GOT3 (cell line): ENCODE measurements at places on chromosomes 4 and X.

DNA sequence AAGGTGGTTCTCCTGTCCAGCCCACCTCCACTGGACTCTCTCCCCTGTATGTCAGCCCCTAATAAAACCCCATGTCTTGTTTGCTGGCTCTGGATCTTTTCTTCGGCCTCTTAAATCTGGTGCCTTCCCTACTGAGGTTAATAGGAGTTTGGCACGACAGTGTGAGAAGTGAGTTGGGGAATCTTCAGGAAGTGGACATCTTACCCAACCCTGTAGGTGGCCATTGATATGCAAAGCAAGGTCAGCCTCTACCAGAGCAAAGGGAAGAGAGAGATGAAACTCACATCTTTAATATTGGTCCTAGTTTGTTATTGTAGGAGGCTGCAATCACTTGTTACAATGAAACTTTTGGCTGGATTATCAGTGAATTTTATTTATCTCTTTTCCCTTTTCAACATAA lies 111.7 kb downstream of the CHRDL1 start:
- no peak for DNase-seq

GRCh38 chr4:142660728-142661127 lies 185.4 kb downstream of the INPP4B start:
- DNase-seq = no peak

DNA sequence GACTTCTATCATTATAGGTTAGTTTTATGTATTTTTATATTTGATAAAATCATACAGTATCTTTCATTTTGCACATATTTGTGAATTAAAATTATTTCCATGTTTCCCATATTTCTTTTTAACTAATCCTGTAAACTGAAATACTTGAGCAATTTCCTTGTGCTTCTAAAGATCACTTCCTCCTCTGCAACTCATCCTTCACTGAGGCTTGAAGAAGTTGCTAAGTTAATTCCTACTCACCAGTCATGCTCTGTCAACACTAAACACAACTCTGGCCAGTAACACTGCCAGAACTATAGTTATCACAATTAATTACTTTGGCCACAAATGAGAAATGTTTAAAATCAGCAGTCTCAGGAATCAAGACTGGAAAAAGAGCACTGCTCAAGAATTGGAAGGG lies 6.7 kb downstream of the SPATA4 start:
- DNase-seq = no peak

DNA sequence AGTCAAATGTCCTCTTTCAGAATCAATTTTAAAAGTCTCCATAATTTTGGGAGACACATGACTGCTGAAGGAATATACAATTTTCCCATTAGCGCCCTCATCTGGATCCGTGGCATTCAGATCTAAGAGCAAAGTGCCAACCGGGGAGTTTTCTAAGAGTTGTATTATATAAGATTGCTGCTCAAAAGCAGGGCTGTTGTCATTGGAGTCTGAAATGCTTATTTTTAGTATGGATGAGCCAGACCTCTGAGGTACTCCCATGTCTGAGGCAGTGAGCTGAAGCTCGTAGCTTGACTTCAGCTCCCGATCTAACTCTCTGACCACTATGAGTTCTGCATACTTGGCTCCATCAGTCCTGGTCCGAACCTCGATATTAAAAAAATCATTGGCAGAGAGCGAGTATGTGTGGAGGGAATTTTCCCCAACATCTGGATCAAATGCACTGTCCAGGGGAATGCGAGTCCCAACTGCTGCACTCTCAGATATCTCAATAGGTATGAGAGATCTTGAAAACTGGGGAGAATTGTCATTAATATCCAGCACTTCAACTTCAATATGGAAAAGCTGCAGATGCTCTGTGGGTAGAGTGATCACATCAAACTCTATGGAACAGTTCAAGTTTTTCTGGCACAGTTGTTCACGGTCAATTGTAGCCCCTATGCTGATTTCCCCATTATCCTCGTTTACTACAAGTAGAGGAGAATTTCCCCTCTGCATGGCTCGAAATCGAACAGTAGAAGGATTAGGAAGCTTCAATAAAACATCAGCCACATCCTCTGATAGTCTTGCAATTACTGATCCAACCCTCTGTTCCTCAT lies 917 bp downstream of the PCDH18 start:
- DNase-seq = no peak

DNA sequence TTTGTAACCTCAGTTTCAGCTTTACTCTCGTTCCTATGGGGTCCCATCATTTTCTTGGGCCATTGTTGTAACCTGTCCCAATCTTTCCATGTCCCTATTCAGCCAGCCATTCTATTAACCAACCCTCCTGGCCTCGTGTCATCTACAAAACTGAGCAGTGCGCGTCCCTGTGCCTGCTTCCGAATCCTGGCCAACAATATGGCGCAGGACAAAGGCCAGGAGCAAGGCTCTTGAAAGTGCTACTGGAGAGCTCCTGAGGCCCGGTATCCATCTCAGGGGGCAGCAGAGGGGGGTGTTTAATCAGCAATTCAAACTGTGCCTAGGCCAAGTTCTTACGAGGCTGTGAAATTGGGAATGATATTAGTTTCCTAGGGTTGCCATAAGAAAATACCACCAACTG lies 41.2 kb upstream of the APLN start:
- DNase-seq = no peak

DNA sequence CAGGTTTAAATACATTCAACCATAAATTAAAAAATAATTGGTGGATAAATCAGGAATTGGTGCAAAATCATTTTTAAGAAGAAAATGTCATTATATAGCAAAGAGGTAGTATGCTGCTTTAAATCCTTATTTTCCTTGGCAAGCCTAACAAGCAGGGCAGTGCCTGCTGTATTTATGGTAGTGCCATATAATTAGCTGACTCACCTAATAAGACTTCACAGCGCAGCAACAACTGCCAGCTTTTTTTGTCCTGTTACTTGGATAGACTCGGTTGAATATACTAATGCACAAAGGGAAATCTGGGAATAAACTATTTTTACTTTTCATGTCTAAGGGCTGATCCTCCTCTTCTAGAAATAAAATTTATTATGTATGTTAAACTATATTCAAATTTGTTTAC lies 99.1 kb downstream of the SNCA start:
- DNase-seq = no peak

DNA sequence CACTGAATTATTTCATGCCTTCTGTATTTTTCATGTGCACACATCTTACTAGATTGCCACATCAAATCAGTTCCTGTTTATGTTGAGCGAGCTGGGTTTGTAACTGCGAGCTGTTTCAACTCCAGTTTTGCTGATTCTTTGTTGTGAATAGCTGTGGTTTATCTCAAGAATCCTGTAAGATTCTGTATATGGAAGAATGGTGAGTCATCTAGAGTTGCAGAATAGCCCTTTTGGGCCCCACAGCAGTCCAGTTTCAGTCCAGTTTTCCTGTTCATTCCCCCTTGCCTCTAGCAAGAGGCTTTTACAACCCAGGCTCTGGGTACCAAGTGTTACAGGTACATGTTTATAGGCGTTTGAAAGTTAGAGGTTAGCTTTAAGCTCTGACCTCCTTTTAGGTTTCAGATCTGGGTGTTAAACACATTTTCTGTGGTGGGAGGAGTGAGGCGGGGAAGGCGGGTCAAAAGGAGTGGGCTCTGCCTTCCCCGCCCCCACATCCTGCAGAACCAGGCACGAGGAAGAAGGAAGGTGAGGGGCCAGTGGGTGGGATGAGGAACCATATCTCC lies 32.7 kb downstream of the TBC1D14 start:
- no peak for DNase-seq

GRCh38 chrX:78708262-78708661 lies 39.3 kb upstream of the LPAR4 start:
- DNase-seq = no peak

GRCh38 chrX:39542316-39542715 lies 555.4 kb downstream of the BCOR start:
- DNase-seq = no peak

DNA sequence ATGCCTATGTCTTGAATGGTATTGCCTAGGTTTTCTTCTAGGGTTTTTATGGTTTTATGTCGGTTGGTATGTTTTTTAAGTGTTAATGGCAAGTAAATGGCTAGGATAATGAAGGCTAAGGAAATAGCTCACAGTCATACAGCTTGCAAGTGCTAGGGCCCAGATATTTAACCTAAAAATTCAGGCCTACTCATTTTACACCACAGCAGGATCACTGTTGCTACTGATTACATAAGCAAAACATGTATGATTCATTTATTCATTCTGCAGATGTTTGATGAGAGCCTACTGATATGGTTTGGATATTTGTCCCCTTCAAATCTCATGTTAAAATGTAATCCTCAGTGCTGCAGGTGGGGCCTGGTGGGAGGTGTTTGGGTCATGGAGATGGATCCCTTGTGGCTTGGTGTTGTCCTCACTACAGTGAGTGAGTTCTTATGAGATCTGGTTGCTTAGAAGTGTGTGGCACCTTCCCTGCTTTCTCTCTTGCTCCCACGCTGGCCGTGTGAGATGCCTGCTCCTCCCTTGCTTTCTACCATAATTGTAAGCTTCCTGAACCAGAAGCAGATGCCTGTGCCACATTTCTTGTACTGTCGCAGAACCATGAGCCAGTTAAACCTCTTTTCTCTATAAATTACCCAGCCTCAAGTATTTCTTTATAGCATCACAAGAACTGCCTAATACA lies 175.5 kb downstream of the MAPK10 start:
- no peak for DNase-seq

DNA sequence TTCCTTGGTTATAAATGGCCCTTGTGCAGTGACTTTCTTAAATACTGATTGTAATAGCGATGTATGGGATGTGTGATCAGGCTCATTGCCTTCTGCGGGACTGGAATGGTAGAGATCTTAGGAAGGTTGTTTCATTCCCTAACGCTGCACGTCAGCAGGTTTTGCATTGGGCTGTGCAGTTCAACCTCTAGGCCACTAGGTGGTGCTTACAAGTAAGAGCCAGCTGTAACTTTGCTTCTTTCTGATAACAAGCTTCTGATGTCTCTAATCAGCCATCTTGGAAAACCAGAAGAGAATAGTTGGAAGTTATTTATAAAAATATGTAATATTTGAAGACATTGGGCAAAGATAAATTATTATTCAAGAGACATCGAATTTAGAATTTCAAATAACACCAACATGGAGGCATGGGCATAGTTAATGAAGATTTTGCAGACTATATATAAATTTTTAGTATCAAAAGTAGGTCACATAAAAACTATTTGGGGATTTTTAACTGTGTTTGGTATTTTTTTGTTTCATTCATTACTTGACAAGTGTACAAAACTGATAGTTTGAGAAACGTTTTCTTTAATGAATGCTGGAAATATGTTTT lies 339.7 kb upstream of the PCDH7 start:
- no peak for DNase-seq

GRCh38 chr4:145613566-145614232 lies 5.5 kb upstream of the MMAA start:
- no peak for DNase-seq

DNA sequence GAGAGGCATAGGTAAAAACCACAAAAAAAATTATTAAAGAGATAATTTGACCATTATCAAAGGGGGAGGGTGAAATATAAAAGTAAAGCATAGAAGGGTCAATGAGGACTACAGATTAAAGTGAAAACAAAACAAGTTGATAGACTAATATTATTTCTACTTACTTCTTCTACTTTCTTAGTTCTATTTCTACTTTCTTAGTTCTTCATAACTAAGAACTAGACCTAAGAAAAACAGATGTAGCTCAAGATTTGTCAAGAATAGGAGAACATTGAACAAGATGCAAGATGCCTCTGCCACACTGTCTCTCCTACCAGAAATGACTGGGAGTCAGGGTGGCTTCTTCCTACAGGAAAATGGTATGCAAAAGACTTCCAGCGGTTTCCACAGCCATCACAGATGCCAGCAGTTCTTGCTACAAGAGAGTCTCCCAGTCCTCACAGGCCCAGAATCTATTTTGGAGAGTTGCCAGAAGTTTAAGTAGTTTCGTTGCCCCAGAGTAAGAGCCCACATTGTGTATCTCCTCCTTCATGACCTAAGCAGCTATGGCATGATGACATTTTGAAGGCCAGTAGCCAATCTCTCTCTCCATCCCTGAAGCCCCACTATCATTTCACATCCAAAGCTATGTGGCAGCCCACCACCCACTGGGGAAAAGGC lies 42.9 kb upstream of the DDX60 start:
- DNase-seq = no peak

DNA sequence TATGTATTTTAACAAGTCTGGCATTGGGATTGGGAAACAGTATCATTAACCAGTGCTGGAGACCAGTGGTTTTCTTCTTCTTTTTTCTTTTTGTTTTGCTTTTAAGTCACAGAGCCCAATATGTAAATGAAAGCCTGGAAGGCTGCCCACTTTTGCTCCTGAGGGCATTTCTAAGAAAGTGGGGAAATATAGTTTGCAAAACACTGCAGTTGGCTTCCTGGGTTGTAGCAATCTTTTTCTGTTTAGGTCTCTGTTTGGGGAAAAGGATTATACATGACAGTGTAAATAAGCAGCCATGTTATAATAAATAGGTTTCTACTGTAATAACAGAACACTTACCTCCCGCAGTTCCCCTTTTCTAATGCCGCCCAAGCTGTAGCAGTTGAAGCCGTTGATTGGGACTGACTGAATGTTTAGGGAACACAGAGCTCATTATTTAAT lies 105.5 kb downstream of the TMEM164 start:
- no peak for DNase-seq

- no peak for DNase-seq
Observed at GRCh38 chrX:24963823-24964222, 51.9 kb downstream of the ARX start.

- DNase-seq = no peak
Observed at GRCh38 chr4:183139058-183139750, 40.1 kb downstream of the WWC2 start.

GRCh38 chr4:26217961-26218676 lies 102.7 kb upstream of the RBPJ start:
- DNase-seq = no peak

DNA sequence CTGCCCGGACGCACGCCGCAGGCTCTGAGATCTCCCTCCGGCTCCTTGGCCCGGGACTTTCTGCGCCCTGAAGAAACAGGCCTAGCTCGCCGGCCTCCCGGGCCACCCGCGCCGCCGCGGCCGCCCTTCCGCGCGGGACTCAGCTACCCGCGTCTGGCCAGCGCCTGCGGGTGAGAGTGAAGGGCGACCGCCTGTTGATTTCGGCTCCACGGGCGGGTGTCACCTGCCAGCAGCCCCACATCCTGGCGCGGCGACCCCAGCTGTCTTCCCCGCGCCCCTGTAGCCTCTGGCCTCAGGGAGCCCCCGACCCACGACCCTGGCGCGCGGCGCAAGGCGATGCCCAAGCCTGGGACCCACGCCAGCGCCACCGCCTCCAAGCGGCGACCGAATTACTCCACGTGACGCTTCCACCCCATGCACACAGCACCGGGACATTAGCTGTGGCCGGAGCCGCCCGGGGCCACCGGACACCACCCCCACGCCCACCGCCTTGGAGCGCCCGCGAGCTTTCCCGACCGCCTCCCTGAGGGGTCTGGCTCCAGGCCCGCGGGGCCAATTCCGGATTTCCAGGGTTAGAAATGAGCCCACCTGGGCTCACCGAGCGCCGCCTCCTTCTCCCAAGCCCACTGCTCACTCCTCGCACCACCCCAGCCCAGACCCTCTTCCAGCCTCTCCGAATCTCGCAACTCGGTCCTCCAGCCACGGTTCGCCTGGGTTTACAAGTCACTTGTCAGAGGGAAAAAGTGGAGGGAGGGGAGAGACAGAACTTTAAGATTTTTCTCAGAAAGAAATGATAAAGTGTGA lies 10.2 kb downstream of the ARX start:
- no peak for DNase-seq
